ENCODE measurements at places on chromosomes 5 and 9.

DNA sequence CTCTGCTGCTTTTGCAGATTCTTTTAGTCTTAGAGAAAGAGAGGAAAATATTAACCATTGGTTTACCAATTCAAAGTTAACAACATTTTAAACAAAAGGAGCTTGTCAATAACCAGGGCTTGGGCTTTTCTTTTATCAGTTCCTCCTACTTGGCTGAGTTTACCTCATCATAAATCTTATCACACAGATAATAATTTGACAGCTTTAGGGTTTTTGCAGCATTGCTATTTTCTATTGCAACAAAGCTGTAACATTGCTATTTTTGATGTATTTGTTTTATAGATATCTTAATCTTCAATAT lies 9.8 kb upstream of the ABL1 start:
- no peak for DNase-seq

GRCh38 chr5:74618106-74618505 lies 22.4 kb downstream of the ENC1 start:
- DNase-seq: no peak

DNA sequence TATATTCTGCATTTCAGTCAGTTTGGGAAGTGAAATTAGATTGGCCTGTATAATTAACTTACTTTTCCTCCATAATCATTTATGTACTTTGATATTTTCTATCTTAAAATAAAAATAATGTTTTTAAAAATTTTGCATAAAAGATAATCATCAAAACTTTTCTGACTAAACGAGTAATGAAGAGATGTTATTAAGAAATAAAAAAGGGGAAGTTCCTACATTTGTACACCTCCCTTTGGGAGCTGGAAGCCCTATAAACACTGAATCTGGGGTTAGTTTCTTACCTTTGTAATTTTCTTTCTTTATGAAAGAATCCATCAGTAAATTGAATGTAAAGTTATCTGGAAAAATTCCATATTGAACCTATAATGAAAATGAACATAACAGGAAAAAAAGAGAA lies 86.2 kb downstream of the MRPS27 start:
- DNase-seq: no peak

- no peak for DNase-seq
Observed at GRCh38 chr9:114694719-114695269, 12.8 kb upstream of the TEX48 start.

DNA sequence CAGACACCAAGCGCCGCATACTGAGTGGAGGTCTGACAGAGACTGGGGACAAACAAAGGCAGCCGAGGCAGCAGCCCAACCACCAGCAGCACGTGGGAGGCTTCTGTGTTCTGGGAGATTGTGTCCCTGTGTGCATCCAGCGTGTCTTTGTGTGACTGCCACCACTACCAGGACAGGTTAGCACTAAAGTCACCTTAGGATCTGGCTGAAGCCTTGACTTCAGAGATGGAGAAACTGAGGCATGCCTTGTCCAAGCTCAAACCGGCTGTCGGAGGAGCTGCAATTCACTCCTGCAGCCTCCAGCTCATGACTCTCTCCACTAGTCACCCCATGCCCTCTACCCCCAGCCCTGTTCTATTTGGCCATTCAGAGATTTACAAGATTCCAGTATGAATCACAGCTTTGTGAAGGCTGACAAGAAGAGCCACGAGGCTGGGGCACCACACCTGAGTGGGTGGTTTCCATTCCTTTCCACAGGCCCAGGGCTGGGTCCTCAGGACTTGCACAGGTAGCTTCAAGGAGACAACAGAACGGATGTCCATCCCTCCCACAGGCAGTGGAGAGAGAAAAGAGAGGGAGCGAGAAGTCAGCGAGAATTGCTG lies 69.3 kb downstream of the SHB start:
- no peak for DNase-seq

GRCh38 chr5:125083981-125084380 lies 337.5 kb upstream of the ZNF608 start:
- DNase-seq: no peak

- DNase-seq: peak; percentile 61
Observed at GRCh38 chr9:132412089-132412488, 2.1 kb downstream of the CFAP77 start.

DNA sequence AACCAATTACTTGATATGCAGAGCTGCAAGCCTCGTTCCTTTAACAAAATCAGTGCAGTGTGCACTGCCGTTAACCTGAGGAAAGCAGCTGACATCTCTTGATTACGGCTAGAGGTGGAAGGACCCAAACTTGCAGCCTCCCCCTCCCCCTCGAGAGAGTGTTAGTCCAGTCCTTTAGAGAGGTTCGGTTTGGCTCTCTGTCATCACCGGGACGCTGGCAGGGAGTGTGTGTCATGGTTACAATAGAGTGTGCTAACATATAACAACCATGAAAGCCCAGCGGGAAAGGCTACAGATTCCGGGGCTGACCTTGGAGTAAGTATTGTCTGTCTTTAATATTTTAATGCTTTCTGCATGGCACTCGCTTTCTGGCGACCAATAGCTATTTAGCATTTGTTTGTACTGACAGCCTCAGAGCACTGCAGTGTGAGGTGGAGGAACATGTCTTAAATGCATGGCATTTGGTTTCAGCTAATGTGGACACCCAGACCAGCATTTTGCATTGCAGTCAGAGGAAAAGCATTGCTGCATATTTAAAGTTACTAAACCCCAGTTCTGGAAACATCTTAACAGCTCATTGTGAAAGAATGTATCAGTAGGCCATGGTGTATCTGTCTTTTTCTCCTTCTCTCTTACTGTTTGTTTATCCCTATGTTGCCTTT lies 237.5 kb downstream of the CD180 start:
- peak; percentile 18 for DNase-seq
